Hematopoietic multipotent progenitor cell (in vitro differentiated cells): ENCODE measurements at places on chromosomes 2 and 18. TPM values are rescaled to one million over a fixed set of nuclear protein-coding genes. Genes with fewer than 3 reads are reported as not detected.

Gene HOXD3
- total RNA-seq, result not detected

Gene NAGK
- 58.7 TPM for total RNA-seq

Gene LBX2
- 0.54 TPM for total RNA-seq

Gene PNKD
- 53.3 TPM for total RNA-seq

DNA sequence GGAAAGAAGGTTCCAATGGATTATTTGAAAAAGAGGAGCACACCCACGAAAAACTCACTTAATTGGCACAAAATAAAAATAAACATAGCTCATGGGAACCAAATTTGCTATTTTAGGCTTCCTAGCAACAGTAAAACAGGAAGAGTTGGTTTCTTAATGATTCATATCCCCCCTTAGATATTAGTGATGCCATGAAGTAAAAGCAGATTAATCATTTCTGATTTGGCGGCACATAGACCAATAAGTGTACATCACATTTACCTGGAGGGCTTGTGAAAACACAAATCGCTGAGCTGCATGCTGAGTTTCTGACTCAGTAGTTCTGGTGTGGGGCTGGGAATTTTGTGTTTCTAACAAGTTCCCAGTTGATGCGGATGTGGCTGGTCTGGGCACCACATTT lies 260.4 kb downstream of the SLC4A3 start:
- no peak for DNase-seq

DNA sequence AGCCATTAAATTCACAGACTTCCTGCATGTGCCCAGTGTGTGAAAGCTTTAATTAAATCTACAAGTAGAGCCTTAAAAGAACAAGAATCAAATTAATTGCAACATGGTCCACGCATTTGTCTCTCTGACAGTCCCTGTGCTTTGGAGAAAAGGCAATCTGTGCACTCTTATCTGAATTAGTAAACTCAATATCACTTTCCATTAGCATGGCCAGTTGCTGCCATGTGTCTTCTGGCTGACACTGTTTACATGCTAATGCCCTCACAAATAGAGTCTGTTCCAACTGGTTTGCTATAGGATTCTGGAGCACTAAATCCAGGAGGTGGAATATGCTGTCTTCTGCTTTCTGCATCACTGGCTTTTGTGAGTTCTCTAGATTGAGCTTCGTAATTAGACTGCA lies 434.5 kb upstream of the RAB12 start:
- DNase-seq, result no peak

DNA sequence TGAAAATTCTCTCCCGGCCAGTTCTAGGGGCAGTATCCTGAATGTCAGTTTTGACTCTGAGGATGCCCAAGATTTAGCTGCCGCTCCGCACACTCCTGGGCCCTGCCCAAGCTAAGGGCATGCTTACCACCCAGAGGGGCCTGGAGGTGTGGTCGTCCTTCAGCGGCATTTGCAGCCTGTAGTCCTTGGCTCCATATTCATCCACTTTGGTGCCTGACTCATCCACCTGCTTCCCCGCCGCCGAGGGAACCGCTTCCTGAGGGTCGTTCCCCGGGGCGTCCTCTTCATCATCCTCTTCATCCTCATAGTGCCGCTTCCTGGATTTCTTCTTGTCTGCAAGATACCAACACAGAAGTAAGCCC lies 577 bp downstream of the ERCC3 start:
- DNase-seq, result peak; percentile 22

DNA sequence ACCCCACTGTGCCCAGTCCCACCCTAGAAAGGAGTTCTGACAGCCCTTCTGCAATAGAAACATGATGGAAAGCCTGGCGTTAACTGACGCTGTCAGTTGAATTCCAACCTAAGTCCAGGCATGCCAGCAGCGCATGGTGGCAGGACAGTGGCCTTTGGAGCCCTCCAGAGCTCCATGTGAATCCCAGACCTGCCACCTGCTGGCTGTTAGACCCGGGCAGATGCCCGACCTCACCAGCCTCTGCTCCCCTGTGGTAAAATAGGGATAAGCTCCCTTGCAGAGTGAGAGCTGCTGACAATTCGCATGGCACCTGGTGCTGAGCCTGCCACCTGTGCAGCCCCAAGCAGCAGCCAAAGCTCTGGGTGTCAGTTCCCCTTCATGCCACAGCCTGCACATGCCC lies 138.6 kb downstream of the LOXHD1 start:
- DNase-seq, result no peak

GRCh38 chr2:216538538-216538937 lies 39.9 kb downstream of the RPL37A start:
- DNase-seq, result no peak

GRCh38 chr2:78845664-78846185 lies 179.8 kb upstream of the REG3G start:
- no peak for DNase-seq

DNA sequence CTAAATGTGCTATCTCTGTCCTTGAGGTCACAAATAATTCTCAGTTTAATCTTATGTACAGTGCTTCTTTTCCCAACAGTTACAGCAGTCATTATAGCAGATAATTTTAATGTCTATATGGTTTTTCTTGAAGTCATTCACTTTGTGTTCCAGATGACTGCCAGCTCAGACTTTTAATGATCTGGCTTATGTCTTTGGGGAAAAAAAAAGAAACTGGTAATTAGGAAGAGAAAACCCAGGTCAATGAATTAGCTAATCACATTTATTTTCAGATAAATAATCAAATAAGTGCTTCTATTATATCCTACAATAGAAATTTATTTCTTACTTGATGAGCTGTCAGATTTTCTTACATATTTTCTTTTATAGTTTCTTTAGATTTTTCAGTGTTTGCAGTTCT lies 96.0 kb downstream of the COMMD1 start:
- no peak for DNase-seq

DNA sequence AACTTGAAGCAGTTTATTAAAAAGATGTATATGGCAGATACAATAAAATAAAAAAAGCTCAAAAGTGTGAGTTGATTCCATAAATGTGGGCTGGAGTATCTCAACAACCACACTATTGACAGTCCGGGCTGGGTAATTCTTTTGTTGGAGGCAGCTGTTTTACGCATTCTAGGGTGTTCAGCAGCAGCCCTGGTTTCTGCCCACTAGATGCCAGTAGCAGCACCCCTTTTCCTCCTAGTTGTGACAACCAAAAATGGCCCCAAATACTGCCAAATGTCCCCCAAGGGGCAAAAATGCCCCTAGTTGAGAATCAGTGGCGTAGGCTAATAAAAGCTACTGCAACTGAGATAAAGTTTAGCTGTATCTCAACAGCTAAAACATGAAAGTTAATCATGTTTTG lies 44.8 kb downstream of the CHMP3 start:
- peak; percentile 70 for DNase-seq

DNA sequence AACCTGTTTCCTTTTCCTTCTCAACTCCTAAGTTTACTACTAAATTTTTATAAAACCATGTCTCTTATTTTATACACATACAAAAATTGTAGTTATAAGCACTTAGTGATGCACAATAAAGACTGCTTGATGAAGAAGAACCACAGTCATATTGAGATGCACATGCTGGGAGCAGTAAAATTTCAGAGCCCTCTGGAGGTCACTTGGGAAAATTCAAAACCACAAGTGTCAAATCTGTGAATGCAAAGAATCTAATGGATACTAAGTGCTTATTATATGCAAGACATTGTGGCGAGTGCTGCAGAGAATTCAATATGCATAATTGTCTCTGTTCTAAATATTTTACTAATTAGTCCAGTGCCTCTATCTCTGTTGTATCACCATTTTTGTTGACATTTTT lies 180.5 kb downstream of the VWC2L start:
- DNase-seq, result peak; percentile 10

- DNase-seq, result no peak
Measured at GRCh38 chr18:23966909-23967308, 47.6 kb upstream of the TTC39C start.

DNA sequence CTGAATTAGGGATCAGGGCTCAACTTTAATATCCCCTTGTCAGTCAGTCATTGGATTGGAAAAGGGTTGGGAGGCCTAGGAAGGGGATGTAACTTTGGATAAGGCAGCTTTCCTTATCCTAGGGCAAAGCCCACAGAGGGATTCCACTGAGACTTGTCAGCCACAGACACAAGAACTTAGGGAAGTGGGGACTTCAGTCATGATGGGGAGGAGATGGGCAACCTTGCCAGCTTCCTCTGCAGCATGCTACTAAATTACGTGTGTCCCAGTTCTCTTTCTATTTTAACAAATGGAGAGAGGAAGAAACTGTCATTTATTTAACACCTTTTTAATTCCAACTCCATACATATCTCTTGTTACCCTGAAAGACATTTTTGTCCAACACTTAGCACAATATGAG lies 237.8 kb downstream of the WDR7 start:
- no peak for DNase-seq

DNA sequence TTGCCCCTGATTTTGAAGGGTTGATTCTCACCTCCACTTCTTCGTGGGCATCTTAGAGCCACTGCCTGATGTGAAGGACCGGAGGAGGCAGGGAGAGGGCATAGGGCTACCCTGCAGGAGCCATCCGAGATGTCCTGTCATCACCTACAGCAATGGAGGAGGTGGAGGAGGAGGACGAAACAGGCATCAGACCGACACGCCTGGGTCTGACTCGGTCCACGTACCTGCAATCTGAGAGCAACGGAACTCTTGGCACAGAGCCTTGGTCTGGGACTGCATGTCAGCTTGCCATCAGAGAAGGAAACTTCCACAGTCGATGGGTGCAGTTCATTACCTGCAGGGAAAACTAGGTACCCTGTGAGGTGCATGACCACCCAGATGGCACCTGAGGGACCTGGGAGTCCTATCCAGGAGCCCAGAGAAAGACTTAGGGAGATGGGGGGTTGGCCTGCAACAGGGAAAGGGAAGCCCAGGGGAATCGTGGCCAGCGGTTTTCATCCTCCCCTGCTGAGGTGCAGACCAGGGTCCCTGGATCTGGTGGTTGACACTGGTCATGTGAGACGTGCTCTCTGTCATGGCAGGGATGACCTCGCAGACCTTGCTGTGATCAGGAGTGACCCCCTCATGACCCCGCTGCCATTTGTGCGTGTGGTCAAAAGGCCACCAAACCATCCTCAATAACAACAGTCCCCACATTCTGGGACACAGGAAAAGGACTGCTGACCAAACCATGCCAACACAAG lies 190.8 kb downstream of the SEPTIN10 start:
- no peak for DNase-seq

- no peak for DNase-seq
Measured at GRCh38 chr2:64888591-64889309, 100.4 kb upstream of the SLC1A4 start.

- DNase-seq, result no peak
Measured at GRCh38 chr2:10462178-10463083, 14.3 kb upstream of the ODC1 start.
